DMS79 treated with DMSO at 0.1 percent for 48 hours (cell line): ENCODE measurements at places on chromosomes 7 and 10.
A peak's percentile ranks its signal among the peaks of the same experiment; 100 is the strongest.

GRCh38 chr10:78715435-78715834 lies 353.3 kb upstream of the ZMIZ1 start:
- DNase-seq, result no peak

- no peak for DNase-seq
Observed at GRCh38 chr7:604884-605531, 85.4 kb upstream of the PDGFA start.

GRCh38 chr7:42445691-42446090 lies 208.7 kb upstream of the GLI3 start:
- DNase-seq, result no peak

DNA sequence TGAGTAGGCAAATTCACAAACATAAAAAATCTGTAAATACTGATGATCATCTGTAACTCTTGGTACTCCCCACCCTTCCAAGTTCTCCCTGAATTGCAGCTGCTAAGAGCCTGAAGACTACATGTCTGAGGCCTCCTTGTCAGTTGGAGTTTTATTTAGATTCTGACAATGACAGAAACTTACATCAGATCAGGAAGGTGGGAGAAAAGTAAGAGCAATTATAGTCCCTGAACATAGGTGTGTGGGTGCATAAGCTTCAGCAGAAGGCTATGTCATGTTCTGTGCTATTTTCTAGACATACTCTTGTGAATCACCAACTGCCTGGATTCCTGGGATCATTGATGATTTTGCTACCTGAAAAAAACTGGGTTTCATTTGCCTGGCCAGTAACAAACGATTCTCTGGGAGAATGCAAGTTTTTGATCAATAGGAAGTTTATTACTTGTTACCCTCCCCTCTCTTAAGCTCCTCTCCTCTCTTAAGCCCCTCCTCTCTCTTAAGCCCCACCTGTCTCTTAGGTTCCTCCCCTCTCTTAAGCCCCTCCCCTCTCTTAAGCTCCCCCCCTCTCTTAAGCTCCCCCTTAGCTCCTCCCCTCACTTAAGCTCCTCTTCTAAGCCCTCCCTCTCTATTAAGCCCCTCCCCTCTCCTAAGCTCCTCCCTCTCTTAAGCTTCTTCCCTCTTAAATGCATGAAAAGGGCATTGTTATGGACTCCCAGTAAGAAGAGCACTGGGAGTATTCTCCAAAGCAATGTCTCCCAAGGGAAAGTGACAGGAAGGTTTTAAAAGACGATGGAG lies 1183.4 kb upstream of the AUTS2 start:
- no peak for DNase-seq

- peak; percentile 28 for DNase-seq
Observed at GRCh38 chr7:155670521-155670920, 26.1 kb downstream of the RBM33 start.

DNA sequence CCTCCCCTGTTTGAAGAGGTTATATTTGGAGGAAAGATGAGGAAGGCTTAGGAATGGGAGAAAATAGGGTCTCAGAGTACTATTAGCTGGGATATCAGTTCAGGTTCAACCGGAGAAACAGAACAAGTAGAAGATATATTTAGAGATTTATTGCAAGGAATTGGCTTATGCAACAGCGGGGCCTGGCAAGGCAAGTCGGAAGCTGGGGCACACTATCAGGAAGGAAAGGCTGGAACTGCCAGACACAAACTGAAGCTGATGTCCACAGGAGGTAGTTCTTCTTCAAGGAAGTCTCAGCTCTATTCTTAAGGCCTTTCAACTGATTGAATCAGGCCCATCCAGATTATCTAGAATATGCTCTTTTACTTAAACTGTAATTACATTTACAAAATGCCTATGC lies 939.6 kb upstream of the C7orf33 start:
- no peak for DNase-seq

- DNase-seq, result no peak
Observed at GRCh38 chr10:62900829-62901571, 84.8 kb upstream of the EGR2 start.

DNA sequence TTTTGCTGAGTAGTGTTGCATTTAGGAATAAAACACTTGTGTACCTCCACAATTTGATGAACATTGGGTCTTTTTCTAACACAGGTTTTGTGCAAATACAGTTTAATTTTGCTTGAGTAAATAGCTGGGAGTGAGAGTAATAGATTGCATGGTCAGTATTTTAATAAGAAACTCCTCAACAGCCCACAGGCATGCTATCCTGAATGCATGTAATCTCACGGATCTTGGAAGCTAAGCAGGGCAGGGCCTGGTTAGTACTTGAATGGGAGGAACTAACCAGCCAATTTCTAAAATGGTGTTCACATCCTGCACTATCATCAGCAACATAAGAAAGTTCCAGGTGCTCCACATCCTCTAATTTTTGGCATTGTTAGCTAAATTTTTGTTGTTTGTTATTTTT lies 685.4 kb upstream of the MBL2 start:
- no peak for DNase-seq

GRCh38 chr7:154631162-154631561 lies 371.8 kb downstream of the PAXIP1 start:
- no peak for DNase-seq

GRCh38 chr10:99172128-99172738 lies 63.4 kb downstream of the HPSE2 start:
- DNase-seq, result no peak
